ENCODE measurements at places on chromosomes 3 and 15.

DNA sequence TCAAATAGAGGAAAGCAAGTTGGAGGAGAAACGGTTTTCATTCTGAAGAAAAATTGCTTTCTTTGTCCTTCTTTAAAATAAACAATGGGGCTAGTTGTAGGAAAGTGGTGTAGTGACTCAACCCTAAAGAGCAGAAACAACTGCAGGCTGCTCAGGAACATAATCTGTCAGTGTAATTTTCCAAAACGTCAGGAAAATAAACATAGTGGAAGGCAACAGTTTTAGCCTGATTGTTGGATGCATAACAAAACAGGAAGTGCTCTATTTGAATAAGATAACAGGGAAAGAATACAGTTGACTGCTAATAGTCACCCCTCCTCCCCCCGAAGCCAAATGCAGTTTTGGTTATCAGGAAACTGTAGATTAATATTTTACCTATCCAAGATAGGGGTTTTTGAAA is 167.6 kb downstream of the ECT2 start:
- no peak for DNase-seq

- no peak for DNase-seq
Measured at GRCh38 chr3:152113992-152114651, 154.6 kb upstream of the MBNL1 start.

DNA sequence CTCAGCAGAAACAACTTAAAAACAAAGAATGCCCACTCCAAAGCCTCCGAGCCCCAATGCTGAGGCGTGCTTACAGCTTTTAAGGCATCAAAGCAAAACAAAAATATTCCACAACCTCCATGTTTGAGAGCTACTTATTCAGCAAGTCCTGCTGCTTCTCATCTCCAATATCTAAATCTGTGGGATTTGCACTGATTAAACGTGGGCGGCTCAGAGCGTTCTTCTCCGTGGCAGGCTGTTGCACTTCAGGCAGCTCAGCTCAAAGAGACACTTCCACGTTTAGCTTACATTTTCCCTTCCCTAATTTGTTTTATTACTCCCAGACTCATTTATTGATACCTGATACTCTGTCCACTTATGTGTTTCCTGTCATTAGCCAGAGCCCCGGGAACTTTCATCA is 282.6 kb upstream of the MCTP2 start:
- no peak for DNase-seq

GRCh38 chr3:148455098-148455497 is 242.6 kb upstream of the AGTR1 start:
- no peak for DNase-seq

- DNase-seq = no peak
Measured at GRCh38 chr3:21417991-21418390, 333.0 kb downstream of the ZNF385D start.

DNA sequence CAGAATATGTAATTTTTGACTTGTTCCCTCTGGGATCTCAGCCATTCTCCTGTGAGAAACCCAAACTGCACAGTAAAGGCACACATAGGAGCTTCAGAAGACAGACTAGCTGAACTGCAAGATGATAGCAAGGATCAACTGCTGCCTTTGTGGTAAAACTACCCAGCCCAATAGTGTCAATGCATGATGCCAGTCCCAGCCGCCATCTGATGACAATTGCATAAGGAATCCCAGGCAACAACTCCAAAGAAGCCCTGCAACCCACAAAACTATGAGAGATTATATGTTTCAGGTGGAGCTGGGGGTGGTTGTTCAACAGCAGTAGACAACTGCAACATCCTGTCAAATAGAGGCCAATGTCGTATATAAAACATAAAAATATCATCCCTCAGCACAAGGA is 192.4 kb upstream of the ARPP21 start:
- DNase-seq = no peak

DNA sequence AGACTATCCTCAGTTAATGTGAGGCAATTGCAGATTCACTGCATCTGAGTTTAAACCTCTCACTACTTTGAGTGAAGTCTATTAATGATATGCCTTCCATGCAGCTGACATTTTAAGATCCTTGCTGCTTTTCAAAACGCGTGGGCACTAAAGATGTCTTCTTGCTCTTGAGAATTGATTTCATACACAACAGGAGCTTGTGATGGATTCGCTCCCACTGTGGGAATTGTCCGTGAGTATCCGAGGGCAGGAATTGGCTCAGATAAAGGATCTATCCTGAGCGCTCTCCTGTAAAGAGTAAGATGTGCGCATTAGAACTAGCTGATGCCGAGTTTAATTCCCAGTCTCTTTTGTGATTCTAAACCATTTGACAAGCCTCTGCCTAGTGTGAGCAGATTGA is 167.9 kb downstream of the ROBO2 start:
- DNase-seq = no peak

- peak; percentile 18 for DNase-seq
Measured at GRCh38 chr3:38587548-38588131, 61.8 kb downstream of the SCN5A start.

DNA sequence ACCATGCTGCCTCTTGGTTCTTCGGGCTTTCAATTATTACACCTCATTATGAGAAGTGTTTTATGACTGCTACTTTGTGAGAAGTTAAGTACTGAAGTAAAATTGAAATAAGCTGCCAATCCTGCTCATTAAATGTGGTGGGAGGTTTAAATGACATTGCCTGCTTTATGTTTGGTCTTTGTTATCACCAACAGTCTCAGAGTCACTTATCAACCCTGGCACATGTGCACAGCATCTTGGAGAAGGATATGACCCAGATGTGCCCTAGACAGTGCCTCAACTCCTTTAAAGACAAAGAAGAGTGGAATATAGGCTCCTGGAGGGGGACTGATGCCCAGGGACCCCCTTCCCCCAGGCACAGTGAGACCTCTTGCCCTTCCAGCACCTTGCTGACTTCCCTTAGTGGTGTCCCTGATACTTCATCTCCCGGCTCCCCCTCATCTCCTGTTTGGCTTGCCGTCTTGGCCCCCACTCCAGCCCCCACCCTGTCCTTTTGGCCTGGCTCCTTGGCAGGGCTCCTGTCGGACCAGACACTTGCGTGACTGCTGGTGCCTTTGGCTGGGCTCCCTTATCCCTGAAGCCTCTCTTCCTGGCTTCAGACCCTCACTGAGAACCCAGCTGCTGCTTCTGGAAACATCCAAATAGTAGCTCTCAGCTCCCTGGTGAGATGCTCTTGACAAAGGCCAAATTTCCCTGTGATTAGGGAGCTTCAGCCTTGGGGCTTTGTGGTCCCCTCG is 39.8 kb downstream of the ARHGAP31 start:
- no peak for DNase-seq

DNA sequence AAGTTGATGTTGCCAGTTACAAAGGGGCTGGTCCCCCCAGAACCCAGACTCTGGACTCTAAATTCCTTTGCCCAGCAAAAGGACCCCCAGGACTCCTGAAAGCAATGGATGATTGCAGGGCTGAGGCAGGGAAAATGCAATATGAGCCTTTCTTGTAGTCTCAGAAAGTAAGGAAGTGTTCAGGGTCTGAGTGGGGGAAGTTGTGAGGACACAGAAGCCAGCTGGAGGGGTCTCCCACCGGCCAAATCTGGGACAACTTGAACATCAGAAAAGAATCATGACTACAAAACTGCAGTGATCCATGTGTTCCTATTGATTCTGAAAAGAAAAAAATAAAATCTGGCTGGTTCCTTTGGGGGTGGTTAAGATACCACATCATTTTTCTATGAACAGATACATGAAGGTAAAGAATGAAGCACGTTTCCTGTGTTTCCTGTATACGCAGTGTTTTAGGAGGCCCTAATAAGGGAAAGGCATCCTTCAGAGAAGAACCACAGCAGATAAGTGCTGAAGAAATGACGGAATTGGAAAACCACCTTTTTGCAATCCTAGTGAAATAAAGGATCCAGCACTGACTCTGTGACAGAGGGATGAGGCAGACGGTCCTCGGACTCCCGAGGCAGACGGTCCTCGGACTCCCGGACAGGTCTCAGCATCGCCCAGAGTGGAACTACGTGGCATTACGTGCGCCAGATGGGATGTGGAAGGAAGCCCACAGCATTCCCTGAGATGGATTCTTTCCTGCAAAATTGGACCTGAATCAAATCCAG is 22.2 kb upstream of the GRIP2 start:
- DNase-seq = no peak

DNA sequence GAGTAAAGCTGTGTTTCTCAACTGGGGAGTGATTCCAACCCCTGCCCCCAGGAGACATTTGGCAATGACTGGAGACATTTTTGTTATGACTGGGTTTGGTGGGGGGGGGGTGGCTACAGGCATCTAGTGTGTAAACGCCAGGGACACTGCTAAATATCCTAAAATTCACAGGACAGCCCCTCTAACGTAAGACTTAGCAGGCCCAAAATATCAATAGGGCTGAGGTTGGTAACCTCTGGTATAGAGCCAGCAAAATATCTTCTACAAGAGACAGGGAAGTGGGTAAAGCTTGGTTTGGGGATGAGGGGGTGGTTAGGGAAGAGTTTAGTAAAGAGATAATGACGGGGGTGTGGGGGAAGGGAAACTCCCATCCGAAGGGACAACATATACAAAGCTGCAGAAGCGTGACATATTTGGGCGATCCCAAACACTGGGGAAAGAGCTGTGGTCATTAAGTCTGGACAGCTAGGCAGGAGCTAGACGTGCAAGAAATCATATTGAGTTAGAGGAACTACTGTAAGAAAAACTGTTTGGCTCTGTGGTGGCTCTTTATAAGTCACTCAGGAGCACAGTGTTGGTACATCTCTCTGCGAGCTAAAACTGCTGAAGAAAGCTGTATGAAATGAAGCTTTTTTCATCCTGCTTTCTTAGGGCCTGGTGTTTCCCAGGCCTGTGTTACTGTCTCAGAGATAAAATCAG is 697 bp upstream of the TRIM69 start:
- DNase-seq = peak; percentile 40

GRCh38 chr3:186886202-186886981 is 43.9 kb downstream of the ADIPOQ start:
- DNase-seq = no peak

- DNase-seq = no peak
Measured at GRCh38 chr3:183301937-183302580, 49.0 kb downstream of the B3GNT5 start.

GRCh38 chr15:74889883-74890664 is at the start of gene MPI:
Gene MPI (plus strand): TSS chr15:74890042. CDS start chr15:74890074, 32 bp downstream.
- DNase-seq = peak; percentile 83

GRCh38 chr3:115141033-115141757 is 5.9 kb downstream of the ZBTB20 start:
- no peak for DNase-seq

DNA sequence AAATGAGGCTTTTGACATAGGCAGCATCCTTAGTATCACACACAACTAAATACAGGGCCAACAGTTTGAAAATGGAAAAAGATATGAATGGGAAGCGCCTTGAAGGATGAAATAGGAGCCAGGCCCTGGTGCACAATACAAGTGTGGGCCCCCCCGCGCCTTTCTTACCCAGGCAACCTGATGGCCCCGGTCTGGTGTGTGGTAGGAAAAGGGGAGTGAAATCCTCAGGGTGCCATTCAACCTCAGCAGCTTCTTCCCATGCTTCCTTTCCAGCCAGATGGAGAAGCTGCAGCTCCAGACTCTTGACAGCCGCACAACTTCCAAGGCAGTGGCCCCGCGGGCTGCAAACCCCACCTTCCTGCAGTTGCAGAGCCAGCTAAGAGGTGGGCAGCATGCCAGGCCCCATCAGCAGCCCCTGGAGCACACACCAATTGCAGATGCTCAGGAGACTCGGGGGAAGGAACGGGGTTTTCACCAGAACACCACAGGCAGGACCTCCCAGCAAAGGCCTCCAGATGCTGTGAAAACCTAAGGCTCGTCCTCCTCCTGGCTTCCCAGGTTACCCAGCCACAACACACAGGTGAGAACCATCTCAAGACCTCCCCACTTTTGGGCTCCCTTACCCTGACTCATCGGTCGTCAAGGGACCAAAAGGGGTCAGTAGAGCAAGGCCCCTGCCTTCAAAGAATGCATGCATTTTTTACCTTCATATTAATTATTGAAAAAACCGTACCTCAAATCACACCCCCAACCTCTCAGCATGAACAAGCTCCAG is 101.6 kb downstream of the CPN2 start:
- no peak for DNase-seq

- DNase-seq = no peak
Measured at GRCh38 chr3:169453256-169454059, 210.1 kb downstream of the MECOM start.

DNA sequence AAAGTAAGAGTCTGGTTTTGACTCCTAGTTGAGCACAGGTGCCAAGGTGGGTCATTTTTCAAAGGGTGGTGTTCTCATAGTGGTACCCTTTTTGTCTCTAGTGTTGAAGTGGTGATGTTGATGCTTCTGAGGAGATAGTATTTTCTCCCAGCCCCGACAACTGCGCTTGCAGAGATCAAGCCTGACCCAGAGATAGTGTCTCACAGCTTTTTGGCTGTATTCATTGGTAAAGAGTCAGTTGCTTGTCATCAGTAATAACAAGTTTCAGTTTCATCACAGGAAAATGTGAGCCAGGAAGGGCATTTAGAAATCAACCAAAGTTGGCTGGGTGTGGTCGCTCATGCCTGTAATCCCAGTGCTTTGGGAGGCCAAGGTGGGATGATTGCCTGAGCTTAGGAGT is 139.3 kb downstream of the NFKBIZ start:
- DNase-seq = no peak

- DNase-seq = no peak
Measured at GRCh38 chr15:100651253-100651652, 48.9 kb downstream of the ASB7 start.

- no peak for DNase-seq
Measured at GRCh38 chr3:188076176-188076575, 77.8 kb upstream of the LPP start.

DNA sequence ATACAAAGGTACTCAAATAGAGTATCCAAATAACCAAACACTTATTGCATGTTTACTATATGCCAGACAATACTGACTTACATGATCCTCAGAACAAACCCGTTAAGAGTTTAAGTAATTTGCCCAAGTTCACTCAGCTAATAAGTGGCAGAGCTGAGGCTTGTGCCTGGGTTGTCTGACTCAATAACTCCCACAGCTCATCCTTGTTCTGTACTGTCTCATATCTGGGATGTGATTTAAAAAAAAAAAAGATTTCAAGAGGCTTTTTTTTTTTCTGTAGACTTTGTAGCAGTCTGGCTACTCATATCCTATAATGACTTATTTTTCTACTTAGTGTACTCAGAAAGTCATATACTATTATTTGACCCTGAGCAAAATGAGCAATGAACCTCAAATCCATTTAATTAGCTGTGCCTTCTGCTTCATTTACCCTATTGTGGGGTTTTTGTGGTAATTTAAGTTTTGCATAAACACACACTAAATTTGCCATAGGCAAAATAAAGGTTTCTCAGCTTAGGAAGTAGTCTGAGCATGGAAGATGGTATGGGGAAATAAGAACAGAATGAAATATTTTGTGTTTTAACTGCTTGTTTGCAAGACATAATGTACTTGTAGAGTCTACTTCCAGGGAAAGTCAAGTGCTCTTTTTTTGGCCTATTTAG is 3.1 kb downstream of the NSUN3 start:
- no peak for DNase-seq

GRCh38 chr3:129023909-129024308 is 22.8 kb downstream of the EFCC1 start:
- DNase-seq = no peak

GRCh38 chr15:74995182-74995778 is at the start of gene SCAMP5:
Gene SCAMP5 (plus strand): TSS chr15:74995563. CDS start chr15:75011840, 16,277 bp downstream.
- DNase-seq = peak; percentile 96

- no peak for DNase-seq
Measured at GRCh38 chr15:87573039-87573438, 683.5 kb downstream of the NTRK3 start.

All from activated CD4-positive, CD25-positive, alpha-beta regulatory T cell treated with anti-CD3 and anti-CD28 coated beads, Interleukin-2, amount 50 U/mL, for 72 hours (primary cell).